Activated naive CD4-positive, alpha-beta T cell treated with anti-CD3 and anti-CD28 coated beads, Interleukin-2, amount 10 ng/mL, durations not matched to agents 7 days and 5 days (primary cell): ENCODE measurements at places on chromosomes 13 and 19.

- no peak for DNase-seq
- no peak overlapping the region for H3K4me3 ChIP-seq
- H3K4me1 ChIP-seq, result peaks cover 5% of the 10 kb centered on the region
- no peaks in the 10 kb centered on the region for H3K27me3 ChIP-seq
Measured at GRCh38 chr13:71830736-71831135, 36.3 kb downstream of the DACH1 start.

DNA sequence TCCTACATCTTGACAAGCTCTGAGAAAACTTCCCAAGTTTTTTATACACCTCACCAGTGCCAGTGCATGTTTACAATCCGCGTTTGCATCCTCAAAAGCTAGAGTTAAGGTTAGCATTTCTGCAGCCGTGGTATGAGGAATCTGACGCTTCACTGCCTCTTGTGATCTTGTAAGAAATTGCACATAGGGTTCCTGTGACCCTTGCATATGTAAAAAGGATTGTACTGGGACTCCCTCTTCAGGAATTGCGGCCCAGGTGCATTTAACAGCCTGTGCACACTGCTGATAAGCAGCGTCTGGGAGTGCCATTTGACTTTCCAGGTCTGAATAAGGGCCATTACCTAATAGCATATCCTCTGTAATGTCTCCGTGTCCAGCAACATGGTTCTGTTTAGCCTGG lies 15.3 kb downstream of the FPR3 start:
- no peak for DNase-seq
- no peaks in the 10 kb centered on the region for H3K4me1 ChIP-seq
- no peak overlapping the region for H3K4me3 ChIP-seq
- no peaks in the 10 kb centered on the region for H3K27me3 ChIP-seq
- H3K36me3 ChIP-seq, result no peaks in the 10 kb centered on the region

DNA sequence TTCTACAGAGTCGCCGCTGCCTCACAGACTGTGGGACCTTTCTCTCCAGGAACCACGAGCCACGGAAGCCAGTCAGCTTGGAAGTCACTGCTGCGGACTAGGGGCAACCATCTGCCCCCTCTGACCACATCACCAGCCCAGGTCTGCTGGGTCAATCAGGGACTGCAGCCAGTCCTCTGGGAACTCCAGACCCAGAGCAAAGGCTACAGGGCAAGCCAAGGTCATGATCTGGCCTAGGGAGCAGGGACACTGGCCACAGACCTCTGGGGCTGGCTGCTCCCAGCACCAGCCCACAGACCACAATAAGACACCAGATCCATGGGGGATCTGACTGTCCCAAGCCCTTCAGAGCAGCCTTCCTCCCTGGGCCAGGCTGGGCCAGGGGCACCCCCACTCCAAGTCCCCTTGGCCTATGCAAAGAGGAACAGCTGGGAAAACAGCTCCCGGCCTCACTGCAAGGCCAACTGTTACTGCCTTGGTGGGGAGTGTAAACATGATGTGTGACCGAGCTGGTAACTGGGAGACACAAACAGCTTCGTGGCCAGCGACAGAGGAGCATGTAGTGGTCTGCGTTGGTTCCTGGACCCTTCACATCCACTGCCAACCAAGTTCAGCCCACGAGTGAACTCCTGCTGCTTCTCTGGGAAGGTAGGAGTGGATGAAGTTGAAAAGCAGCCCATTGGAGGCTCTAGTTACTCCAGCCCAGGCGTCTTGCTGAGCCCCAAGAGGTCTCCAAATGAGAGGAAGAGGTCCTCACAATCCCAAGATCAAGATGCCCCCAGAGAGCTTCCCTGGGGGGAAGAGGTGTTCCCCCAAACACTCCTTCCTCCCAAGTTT lies 1.5 kb downstream of the AKT2 start:
- peak overlapping the region; percentile 84 for H3K4me3 ChIP-seq
- H3K27me3 ChIP-seq, result no peaks in the 10 kb centered on the region
- DNase-seq, result no peak
- peak overlapping the region; percentile 91 for H3K27ac ChIP-seq
- H3K4me1 ChIP-seq, result peaks cover 57% of the 10 kb centered on the region
- peaks cover 6% of the 10 kb centered on the region for H3K36me3 ChIP-seq

DNA sequence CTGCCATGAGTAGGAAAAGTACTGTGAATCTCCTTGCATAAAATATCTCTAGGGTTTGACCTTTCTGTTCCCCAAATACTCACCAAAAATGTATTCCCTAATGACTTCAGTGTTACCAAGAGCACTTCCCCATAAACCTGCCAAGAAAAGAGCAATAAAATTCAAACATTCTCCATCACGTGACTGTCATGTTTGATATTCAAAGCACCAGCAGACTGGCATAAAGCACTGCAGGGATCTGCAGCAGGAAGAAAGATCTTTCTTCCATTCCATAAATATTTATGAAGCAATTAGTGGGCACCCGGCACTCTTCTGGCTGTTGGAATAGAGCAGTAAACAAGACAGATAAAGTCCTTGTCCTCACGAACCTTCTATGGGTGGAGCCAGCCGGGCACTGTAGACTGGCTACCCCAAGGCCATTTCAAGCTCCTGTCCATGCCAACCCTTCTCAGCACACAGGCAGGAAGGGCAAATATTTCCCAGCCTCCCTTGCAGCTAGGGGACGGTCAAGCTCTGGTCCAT lies 20.3 kb downstream of the PLA2G4C start:
- no peaks in the 10 kb centered on the region for H3K36me3 ChIP-seq
- H3K4me3 ChIP-seq, result no peak overlapping the region
- no peak overlapping the region for H3K27ac ChIP-seq

DNA sequence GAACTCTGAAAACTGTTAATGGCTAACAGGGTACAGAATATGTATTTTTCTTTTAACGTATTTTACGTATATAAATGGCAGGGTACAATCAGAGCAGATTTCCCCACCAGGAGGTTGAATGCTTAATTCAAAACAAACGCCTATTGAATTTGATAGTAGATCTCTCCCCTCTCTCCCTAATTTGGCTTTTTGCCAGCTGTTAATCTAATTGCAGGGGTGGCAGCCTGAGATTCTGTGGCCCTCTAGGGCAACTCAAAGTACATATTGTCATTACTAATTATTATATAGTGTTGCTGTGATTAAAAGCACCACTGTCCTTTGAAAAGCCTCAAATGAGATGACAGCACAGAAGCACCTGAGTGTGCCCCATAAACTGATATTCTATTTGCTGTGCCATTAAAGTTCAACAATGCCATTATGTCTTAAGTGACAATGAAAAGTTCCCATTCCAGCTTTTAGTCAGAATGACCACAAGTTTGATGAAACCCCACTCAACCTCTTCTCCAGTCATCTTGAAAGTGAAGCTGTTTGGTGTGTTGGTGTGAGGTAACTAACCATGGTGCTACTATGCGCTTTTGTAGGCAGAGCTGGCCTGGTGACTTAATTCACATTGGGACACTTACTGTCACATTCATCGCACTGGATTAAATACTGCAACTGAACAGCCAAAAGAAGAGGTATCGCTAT lies 351.4 kb downstream of the KCNRG start:
- DNase-seq, result peak; percentile 34
- H3K27ac ChIP-seq, result peak overlapping the region; percentile 90
- peaks cover 9% of the 10 kb centered on the region for H3K27me3 ChIP-seq
- H3K4me1 ChIP-seq, result peaks cover 26% of the 10 kb centered on the region
